ENCODE measurements at places on chromosomes 12 and 14. TPM values are rescaled to one million over a fixed set of nuclear protein-coding genes. Genes with fewer than 3 reads are reported as not detected.

The KRT7 gene
- total RNA-seq = 5.6 TPM

The SUOX gene
- 2.5 TPM for total RNA-seq

The SPIC gene
- not detected for total RNA-seq

GRCh38 chr14:22095860-22096513 lies 422.4 kb upstream of the OR4E1 start:
- peak; percentile 43 for DNase-seq

Measured in CD8-positive, alpha-beta memory T cell (primary cell).